Stimulated activated CD8-positive, alpha-beta memory T cell treated with anti-CD3 and anti-CD28 coated beads, Interleukin-7, amount 100 ng/mL, for 4 hours (primary cell): ENCODE measurements at places on chromosomes 1 and 21.

DNA sequence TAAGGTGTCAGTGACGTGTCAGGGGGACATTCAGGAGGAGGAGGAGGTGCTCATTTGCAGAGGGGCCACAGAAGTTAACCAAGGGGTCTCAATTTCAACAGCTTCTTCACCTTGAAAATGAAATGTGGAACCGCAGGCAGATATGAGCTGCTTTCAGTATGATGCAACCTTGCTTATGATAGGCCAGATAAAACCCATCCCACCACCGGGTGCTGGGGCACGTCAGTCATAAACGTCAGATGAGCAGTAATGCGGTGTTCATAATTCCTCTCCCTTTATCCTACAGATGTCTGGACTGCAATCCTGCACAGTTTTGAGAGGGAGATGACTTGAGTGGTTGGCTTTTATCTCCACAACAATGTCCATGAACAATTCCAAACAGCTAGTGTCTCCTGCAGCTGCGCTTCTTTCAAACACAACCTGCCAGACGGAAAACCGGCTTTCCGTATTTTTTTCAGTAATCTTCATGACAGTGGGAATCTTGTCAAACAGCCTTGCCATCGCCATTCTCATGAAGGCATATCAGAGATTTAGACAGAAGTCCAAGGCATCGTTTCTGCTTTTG, 1.7 kb downstream of the PTGFR start:
- no peak for DNase-seq

DNA sequence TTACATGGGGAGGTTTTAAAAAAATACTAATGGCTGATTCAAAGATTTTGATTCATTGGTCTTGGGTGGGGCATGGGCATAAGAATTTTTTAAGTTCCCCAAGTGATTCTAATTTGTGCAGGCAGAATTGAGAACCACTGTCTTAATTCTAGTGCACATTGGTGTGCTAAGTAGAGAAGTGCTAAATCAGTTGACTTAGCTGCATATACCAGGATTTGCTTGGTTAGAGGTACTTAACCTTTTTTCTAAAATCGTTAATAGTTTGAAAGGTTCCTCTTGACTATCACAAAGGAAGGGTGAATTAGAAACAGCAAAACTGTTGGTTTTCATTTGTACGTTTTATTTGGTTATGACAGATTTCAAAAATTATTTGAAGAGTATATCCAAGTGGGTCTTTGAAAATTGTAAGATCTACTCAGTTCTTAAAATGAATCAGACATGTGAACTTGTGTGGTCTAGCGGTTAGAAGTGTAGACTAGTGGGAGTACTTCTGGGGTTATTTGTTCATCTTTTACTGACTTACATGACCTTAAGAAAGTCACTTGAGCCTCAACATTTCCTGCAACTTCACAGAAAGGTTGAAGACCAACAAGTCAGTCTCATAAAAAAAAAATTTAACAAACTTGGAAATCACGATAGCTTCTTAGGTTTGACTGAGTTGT, 66.7 kb downstream of the RPAP2 start:
- no peak for DNase-seq

DNA sequence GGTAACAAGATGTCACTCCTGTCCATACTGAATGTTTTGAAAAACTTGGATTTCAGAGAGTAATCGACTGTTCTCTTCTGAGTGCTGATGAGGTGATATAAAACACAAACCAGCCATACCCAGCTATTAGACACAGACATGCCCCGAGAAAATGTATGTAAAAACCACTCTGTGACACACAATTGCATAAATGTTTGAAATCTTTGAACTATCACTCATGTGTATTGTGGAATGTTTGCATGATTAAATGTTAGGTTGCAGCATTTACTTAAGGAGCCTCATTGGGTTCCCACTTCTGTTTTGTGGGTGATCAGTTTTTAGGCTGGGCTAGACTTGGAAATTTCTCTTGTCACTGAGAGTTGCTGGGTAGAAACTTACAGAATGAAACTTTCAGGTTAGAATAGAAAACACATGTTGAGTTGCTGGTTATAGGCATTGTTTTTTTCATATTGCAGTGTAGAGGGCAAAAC, 270.4 kb upstream of the B3GALT2 start:
- DNase-seq: no peak

GRCh38 chr1:116201911-116202310, 90.7 kb downstream of the MAB21L3 start:
- DNase-seq: no peak

DNA sequence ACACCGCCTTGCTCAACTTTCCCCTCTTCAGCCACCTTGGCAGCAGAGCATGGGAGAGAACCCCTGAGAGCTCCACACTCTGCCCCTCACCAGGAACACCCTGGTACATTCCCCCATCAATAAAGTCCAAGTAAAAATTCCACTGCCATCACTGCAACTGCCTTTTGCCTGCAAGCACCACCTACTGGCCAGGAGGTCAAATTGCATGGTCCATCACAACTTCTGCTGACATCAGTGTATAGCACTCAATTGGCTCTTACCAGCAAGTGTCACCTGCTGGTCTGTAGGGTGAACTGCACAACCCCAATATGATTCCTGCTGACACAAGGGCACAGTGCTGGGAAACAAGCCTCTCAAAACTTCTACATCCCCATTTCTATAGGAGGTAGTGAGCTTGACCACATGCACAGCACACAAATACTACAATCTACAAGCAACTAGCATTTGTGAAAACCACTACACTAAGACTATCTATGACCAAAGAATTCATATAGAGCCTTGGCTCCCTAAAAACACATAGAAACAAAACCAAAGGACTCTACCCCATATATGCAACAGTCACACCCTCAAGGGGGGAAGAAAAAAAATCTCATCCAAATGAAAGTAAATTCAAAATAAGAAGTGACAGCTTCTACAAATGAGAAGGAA, 69.2 kb downstream of the FASLG start:
- no peak for DNase-seq
